ENCODE measurements at places on chromosomes 5 and 9.

DNA sequence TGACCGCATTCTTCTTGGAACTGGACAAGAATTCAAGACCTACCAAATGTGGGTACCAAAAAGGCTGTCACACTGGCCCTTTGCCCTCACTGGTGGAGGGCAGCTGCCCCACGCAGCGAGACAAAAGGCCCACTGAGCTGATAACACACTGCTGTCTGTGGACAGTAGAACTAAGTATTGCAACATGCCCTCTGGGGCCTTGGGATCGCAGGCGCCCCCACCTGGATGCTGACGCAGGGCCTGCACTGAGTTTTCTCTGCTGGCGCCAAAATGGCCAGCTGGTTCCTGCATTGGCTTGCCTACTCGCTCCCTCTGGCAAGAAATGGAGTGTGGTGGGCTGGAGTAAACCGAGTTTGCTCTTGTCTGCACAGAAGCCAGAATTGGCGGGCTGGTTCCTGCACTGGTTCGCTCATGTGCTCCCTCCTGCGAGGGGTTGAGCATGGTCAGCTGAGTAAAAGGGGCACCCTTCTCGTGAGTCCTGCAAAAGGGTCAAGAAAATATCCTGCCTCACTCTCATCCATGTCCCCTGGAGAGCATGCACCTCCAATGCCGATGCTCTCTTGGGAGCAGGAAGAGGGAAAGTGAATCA, 55.7 kb downstream of the NXNL2 start:
- no peak for DNase-seq

GRCh38 chr5:117691081-117691870, 1116.7 kb upstream of the SEMA6A start:
- DNase-seq = no peak

- no peak for DNase-seq
Measured at GRCh38 chr5:112479418-112479817, 60.3 kb upstream of the EPB41L4A start.

DNA sequence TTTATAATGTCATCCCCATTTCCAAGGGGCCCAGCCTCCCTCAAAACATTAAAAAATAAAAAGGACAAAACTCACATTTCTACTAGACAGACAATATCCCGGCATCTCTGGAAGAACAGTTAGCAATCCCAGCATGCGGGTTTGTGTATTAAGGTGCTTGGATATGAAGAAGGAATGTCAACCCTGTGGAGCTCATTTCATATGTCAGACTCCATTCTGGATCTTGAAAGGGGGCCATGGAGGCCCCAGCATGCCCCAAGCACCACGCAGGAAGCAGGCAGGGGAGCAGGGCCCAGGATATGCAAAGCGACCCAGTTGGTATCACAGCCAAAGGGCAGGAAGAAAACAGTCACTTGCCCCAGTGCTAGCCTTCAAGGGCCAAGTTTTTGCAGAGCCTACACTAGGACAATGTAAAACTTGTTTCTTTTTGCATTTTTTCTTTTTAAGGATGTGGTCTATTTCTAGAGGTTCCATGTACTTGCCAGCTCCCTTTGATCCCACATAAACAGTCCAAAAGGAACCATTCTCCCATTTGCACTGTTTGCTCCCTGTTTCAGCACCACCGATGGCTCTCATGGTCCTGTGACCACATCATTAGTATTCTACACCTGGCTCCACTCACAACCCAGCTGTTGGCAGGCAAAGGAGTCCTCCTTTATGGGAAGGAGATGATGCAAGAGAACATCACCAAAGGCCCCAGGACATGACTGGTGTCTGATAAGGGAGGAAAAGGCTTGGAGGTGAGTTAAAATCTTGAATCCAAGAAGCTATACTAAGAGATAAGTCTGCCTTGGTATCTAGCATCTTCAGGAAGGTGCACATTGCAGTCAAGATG, 58.3 kb downstream of the FGF1 start:
- no peak for DNase-seq

GRCh38 chr5:154972476-154973080, 31.7 kb downstream of the MRPL22 start:
- DNase-seq = no peak

DNA sequence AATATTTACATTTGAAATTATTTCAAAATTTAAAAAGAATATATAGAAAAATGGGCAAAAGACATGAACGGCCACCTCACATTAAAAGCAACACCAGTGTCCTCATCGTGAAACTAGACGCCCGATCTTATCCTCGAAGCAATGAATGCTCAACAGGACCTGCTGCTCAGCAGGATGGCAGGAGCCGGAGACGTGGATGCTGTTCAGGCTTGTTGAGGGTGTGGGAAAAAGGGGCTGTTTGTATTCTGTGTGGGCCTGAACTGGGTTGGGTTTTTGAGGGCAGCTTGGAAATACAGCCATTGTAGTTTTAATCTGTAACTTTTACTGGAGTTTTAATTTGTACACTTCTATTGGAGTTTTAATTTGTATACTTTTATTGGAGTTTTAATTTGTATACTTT, 20.3 kb downstream of the EXOC3 start:
- DNase-seq = no peak

DNA sequence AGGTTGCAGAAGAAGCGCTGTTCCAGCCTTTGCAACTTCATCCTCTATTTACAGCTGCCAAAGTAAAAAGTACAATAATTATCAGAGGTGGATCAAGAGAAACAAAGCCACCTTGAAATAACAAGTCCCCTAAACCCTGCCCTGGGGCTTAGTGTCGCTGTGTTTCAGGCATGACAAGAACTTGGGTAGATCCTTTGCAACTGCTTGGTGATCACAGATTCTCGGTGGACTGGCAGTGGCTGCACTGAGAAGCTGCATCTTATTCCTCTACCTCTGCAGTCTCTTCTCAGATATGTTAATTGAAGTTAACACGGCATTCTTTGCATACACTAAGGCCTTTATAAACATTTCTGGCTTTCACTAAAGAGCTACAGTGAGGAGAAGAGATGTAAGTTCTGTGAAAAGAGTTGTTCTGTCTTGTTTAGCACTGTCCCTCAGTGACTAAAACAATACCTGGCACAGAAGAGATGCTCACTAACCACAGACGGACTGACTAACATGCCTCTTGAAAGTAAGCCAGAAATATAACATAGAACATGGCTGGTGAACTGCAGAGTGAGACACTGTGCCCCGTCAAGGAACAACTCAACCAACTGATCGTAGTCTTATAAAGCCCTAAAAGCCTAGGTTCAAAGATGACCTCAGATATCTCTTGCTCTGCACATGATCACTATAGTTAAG, 144.2 kb downstream of the MLLT3 start:
- DNase-seq = peak; percentile 4

- DNase-seq = no peak
Measured at GRCh38 chr9:72322259-72322658, 42.7 kb downstream of the ZFAND5 start.

DNA sequence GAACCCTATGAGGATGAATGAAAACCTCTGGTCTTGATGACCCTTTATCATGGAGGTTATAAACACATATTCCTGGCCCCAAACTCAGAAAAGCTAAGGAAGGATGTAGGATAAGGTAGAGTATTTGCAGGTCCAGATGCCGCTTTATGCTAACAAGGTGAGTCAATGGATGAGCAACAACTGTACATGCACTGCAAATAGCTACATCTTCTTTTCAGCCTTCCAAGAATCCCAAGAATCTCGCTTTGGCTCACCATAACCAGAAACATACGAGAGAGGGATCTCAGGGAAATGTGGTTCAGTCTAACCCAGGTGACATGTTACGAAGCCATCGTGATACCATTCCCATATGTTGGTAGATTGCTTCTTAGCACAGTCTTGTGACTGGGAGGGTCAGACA, 152.3 kb upstream of the ANKH start:
- no peak for DNase-seq
